CD4-positive, alpha-beta T cell treated with Interleukin-2 at 100 ng/mL for 4 hours (primary cell): ENCODE measurements at places on chromosomes 12 and 14.

DNA sequence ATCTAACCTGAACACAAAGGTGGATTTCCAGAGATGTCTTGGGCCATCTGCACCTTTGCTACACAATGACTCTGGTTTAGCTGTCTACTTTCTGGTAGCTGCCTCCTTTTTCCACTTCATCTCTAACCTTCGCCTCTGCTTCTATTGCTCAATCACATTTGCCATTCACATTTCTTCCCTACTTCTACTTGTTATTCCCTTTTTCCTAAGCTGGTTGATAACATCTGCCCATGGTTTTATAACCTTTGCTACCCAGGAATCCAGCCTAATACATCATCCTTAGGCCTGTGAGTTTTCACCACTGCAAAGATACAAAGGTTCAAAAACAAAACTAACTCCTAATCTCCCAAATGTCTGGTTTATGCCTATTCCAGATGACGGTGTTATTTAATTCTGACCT lies 13.2 kb downstream of the SPPL3 start:
- DNase-seq: no peak

DNA sequence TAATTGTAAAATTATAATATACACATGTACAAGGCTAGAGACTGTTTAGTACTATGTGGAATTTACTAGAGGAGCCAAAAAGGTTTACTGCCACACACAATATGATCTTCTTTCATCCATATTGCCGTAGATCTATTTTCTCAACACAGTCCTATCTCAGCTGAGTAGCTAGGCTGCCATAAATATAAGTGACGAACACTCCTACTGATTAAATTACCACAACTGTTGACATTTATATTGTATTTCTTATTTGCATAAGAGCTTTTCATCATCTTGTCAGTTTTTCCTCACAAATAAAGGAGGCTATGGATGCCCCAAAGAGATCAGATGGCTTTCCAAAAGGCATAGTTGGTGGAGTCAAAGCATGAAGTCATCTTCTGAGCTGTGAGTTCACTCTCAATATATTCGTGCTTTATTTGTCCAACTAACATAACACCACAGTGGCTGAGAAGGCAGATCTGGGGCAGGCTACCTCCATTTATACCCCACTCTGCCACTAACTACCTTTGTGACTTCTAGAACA lies 78.6 kb downstream of the CCDC59 start:
- no peak for DNase-seq

GRCh38 chr12:56414401-56414800 lies 34.8 kb downstream of the TIMELESS start:
- no peak for DNase-seq

DNA sequence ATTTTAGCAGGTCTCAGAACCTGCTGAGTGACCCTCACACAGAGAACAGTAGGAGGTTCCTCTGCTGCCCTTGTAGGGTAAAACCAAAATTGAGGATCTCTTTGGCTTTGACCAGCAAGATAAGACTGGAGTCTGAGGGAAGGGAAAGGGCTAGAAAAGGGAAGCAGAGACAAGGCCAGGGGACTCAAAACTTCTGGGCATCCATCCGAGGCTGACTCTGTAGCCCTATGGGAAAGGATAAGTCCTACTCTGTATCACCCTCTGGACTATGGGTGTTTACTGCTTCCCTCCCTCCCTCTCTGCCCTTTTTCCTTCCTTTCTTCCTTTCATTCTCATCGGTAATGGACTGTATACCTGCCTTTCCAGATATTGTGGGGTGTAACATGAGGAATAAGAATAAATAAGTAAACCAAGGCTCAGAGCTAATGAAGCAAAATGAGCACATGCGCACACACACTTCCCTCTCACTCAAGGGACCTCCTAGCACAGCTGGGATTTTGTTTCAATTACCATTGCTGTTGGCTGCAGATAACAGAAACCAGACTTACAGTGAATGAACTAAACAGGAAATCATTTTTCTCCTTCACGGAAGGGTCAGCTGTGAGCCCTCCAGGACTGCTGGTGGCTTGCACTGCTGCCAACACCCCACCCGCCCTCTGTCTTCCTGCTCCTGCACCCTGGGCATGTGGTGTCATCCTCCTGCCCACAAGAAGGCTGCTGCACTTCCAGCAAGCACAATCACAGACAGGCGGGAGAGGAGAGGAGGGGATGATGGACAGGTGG lies 404.4 kb upstream of the CCDC196 start:
- no peak for DNase-seq
